Activated CD4-positive, alpha-beta T cell treated with anti-CD3 and anti-CD28 coated beads, Interleukin-2, Interleukin-4, amounts not matched to agents 100 ng/mL and 50 ng/mL, durations not matched to agents 16 hours and 8 hours (primary cell): ENCODE measurements at places on chromosomes 13 and 19.

GRCh38 chr19:37505958-37506386, 767 bp upstream of the ZNF793 start:
- no peak for DNase-seq

DNA sequence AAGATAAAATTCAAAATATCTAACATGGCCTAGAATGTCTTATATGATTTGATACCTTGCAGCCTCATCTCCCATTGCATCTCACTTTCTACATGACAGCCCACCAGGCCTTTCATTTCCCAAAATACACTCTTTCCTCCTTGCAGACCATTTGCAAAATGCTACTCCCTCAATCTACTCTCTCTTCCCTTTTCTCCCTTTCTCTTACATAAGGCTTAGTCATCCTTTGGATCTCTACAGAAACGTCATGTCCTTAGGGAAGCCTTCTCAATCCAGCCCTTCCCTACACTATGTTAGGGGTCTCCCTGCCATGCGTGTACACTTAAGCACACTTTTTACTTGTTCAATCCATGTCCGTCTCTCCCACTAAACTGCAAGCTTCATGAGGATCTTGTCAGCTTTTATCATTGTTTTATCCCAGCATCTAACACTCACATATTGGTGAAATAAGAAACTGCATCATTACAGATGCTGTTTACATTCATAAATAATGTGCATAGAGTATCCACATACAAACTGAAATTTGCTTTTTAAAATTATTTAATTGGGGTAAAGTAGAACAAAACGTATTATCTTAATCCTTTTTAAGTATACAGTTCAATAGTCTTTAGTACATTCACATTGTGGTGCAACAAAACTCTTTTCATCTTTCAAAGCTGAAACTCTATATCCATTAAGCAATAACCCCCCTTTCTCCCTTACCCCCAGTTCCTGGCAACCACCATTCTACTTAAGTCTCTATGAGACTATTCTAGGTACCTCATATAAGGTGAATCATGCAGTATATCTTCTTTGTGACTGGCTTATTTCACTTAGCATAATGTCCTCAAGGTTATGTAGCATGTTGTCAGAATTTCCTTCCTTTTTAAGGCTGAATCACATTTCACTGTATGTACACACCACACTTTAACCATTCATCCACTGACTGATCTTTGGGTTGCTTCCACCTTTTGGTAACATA, 11.5 kb upstream of the WBP4 start:
- no peak for DNase-seq

- DNase-seq, result peak; percentile 48
Measured at GRCh38 chr13:40389081-40389641, 277.3 kb downstream of the FOXO1 start.

GRCh38 chr19:35350591-35350990, 2.9 kb downstream of the FFAR1 start:
- no peak for DNase-seq

GRCh38 chr13:97028441-97029299, 34.4 kb upstream of the OXGR1 start:
- peak; percentile 45 for DNase-seq

- no peak for DNase-seq
Measured at GRCh38 chr19:33668968-33669367, 47.2 kb downstream of the CHST8 start.

DNA sequence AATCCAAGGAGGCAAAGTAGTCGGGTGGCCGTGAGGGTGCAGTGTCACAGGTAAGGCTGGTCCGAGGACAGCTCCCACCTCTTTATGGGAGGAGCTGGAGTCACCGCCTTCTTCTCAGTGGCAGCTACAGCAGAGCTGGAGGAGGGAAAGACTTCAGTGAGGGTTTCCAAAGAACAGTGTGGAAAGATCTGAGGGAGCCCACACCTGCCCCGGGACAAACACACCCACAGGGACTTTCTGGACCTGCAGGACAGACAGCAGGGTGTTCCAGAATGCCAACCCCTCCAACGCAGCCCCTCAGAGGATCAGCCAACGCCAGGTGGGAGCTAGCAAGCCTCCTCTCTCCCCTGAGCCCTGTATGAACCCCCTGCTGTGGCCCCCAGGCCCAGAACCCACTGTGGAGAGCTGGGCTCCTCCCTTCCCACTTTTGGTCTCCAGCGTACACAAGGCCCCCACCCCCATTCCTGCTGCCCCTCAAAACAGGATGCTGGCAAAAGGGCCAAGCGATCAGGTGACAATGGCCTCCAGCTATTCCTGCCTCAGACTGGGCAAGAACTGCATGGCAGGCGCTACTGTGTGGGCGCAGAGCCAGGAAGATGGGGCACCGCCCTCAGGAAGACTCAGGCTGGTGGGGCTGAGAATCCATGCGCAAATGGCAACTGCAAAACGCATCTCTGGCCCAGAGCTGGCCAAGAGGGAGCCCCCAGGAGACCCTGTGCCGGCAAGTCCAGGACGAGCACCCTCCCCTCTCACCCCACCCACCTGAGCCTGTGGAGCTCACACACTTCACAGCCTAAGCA, 3.5 kb upstream of the CD320 start:
- DNase-seq, result no peak

DNA sequence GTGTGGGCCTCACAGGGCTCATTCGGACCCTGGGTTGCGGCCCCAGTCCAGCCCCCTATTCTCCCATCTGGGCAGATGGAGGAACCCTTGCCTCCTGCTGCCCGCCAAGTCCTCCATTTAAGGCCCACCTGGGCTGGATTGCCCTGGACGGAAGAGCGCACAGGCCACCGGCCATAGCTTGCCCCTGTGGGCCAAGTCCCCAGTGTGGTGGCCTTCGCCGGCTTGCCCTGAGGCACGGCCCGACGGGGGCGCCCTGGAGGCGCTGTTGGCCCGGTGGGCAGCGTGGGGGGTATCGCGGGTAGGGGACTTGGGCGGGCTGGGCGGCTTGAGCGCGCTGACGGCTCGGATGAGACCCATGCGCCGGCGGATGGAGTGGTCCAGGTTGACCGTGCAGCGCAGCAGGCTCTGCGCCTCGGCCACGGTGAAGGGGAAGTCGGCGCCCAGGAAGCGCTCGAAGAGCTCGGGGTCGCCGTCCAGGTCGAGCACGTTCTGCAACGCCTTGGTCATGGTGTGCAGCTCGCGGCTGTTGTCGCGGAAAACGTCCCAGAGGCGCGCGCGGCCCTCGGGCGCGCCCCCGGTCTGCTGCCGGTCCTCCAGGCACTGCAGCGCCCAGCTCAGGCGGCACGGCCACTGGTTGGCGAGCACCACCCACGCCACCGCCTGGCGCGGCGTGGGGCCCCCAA, 8.8 kb downstream of the NKPD1 start:
- no peak for DNase-seq

GRCh38 chr13:27038323-27038722, 133.3 kb downstream of the USP12 start:
- no peak for DNase-seq

GRCh38 chr13:106028911-106029310, 506.6 kb downstream of the EFNB2 start:
- no peak for DNase-seq

DNA sequence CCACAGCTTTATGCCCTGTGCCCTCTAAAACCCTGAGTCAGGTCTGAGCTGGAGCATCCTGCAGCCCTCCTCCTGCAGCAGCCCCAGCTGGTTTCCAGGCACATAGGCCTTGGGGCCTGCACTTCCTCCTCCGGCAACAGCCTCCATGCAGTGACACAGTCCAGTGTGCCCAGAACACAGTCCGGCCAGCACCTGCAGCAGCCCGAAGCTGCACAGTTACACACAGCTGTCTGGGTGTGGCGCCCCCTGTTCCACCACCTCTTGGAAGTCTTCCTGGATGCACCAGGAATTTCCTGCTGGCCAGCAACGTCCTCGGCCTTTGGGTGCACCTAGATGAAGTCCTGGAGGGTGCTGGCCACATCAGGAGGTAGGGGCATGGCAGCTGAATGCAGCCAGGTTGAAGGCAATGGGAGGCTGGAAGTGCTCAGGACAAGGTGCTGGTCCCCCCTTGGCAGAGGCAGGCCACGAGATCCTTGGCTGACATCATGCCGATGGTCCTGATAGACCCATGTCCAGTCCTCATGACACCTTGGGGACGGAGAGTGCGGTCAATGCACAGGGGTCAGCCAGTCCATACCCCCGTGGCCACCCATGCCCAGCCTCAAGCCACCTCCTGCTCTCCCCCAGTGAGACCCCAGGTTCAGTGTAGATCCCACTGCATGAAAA, 27.1 kb upstream of the PARP4 start:
- no peak for DNase-seq

DNA sequence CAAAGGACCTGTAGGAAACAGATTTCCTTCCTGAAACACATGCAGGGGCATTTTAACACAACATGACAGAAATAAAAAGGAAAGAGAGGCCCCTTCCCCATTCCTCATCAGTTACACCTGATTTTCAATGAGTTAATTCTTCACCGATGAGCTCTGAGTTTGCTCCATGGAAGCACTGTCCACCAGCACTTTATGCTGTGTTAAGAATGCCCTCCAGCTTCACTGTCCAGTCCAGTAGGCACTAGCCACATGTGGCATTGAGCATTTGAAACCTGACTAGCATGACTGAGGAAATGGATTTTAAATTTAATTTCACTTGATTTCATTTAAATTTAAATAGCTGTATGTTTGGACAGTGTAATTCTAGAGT, 217.2 kb upstream of the SLC10A2 start:
- DNase-seq, result no peak

DNA sequence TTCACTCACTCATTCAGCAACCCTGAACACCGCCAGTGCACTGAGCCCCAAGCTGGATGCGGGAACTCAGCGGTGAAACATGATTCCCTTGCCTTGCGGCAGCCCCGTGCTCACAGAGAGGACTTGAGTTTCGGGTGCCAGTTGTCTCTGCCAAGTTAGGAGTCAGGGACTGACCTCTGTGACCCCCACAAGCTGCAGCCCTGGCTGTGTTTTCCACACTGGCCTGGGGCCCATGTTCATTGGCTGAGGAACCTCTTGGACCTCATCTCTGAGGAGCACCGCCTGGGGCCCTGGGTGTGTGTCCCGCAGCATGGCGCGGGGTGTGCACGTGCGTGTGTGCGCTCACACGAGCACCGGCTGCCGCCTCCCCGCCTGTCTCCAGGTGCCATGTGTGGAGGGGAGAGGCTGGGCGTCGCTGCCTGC, 31.0 kb downstream of the CAPN12 start:
- DNase-seq, result no peak

DNA sequence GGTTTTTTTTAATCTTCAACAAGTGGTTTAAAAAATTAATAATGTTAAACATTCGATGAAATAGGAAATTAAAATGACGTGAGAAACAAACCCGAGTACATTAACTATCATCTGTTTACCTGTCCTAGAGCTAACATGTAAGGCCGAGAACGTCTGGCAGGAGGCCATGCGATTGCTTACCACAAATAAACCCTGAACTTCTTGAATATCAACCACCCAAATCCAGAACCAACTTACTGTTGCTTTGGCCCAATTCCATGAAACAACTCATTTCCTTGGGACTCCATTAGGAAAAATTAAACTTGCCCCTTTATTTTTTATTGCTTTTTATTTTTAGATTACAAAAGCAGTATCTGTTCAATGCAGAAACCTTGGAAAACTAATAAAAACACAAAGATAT, 228.9 kb upstream of the IRS2 start:
- DNase-seq, result no peak
